ENCODE measurements at places on chromosomes 5 and 9.

DNA sequence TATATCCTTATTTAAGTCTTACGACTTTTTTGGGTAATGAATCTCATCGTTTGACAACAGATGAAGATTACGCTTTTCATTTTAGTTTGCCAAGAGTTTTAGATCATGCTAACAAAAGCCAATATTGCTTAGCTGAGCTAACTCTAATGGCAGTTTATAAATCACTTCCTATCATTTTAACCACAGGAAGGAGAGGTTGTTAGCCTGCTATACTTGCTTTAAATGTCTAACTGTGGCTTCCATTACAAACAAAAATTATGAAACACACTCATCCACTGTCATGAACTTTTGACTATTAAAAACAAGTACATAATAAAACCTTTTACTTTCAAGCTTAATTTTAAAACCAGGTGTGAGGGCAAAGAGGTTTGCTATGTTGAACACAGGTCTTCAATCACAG lies 53.7 kb upstream of the ANKH start:
- no peak for DNase-seq

- DNase-seq = no peak
Observed at GRCh38 chr9:76292658-76293057, 101.6 kb downstream of the RFK start.

- DNase-seq = no peak
Observed at GRCh38 chr5:127410959-127411358, 106.5 kb upstream of the PRRC1 start.

DNA sequence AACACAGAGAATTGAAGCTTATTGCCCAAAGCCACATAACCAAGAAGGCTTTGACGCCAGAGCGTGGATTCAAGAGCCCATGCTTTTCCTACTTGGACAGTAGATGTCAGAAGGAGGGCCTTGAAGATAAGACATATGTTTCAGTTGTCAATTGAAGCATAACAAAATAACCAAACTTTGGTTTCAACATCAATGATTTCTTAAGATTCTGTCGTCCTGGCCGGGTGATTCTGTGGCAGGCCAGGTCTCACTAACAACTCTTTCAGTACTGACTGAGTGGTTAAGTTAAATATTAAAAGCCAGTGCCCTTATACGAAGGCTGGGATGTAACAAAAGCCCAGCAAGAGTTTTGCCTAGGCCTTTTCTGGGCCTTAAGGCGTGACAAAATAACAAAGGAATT lies 94.0 kb downstream of the RCL1 start:
- DNase-seq = no peak

GRCh38 chr5:163259495-163259894 lies 177.9 kb upstream of the CCNG1 start:
- DNase-seq = no peak

DNA sequence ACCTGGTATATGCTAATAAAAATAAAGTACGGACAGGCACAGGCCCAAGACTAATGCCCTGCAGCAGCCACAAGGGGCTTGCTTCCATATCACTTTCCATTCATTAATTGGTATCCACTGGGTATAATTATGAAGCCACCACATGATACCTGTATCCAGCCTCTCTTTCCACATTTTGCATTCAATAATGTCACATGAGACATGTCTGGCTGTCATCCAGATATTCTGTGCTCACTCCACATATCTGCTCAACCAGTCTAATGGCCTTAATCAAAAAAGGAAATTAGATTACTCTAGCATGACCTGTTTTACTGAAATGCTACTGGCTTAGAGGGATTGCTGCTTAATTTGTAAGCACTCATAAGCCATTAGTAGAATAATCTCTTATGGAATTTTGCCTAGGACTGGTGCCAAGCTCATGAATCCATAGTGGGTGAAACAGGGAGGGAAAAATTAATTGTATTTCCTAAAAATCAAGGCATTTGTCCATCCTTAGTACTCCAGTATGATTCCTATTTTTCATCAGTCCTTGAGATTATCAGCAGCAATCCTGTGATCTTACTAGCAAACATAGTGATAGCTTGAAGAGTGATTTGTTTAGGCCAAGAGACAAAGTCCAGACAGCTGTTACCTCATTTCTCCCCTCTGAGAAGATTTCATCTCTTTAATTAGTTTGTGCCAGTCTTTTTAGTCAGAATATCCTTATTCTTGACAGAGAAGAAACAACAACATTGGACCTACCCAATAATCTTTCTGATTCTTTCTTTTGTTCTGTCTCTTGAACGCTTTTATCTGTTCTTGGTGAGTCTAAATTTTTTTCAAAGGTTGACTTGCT lies 119.2 kb upstream of the ABCA1 start:
- DNase-seq = no peak

DNA sequence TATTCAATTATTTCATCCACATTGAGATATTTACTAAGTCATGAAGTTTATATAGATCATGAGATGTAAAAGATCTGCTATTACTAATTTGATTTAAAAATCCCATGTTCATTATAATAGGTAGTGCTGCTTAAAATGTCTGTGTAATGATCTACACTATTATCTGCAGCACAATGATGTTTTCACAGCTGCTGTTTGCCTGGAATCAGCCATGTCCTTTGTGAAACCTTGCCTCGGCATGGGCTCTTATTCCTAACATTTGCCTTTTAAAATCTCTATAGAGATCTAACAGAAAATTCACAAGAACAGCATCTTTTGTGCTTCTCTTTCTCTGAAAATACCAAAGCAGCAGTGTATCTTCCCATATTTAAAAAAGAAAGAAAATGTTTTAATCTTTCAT lies 444.6 kb downstream of the PTPRD start:
- DNase-seq = no peak

DNA sequence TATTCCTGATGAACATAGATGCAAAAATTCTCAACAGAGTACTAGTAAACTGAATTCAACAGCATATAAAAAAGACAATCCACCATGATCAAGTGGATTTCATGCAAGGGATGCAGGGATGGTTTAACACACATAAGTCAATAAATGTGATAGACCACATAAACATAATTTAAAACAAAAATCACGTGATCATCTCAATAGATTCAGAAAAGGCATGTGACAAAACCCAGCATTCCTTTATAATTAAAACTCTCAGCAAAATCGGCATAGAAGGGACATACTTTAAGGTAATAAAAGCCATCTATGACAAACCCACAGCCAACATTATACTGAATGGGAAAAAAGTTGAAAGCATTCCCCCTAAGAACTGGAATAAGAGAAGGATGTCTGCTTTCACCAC lies 166.9 kb upstream of the TRIM32 start:
- no peak for DNase-seq

GRCh38 chr5:125870256-125870655 lies 553.0 kb upstream of the GRAMD2B start:
- no peak for DNase-seq

- DNase-seq = no peak
Observed at GRCh38 chr5:177366528-177367322, 9.0 kb downstream of the RGS14 start.

- no peak for DNase-seq
Observed at GRCh38 chr9:82147798-82148425, 159.3 kb downstream of the SPATA31D1 start.
